ENCODE measurements at places on chromosomes 16 and 17. TPM values are rescaled to one million over a fixed set of nuclear protein-coding genes. Genes with fewer than 3 reads are reported as not detected.

TPSG1 gene
- total RNA-seq = not detected

ABCA10 gene
- total RNA-seq = 0.75 TPM

WNT9B gene
- total RNA-seq = not detected

ALOX15B gene
- total RNA-seq = 0.19 TPM

TBC1D3C gene
- not detected for total RNA-seq

ESRP2 gene
- under 0.01 TPM for total RNA-seq

TERF2IP gene
- 35.5 TPM for total RNA-seq

SLC35G3 gene
- total RNA-seq = not detected

ZNF624 gene
- total RNA-seq = 5.1 TPM

SULT1A3 gene
- 1.7 TPM for total RNA-seq

CDRT15L2 gene
- total RNA-seq = not detected

GLIS2 gene
- total RNA-seq = 1.8 TPM

ABCC11 gene
- total RNA-seq = 0.09 TPM

AOC3 gene
- under 0.01 TPM for total RNA-seq

CREBBP gene
- 21.9 TPM for total RNA-seq

TBX6 gene
- total RNA-seq = 0.09 TPM

PRR35 gene
- not detected for total RNA-seq

SLC16A6 gene
- 0.63 TPM for total RNA-seq

DRC7 gene
- 0.19 TPM for total RNA-seq

SLC6A2 gene
- not detected for total RNA-seq

CLDN7 gene
- total RNA-seq = 15.9 TPM

SEZ6 gene
- total RNA-seq = not detected

STAC2 gene
- total RNA-seq = not detected

SNF8 gene
- total RNA-seq = 106 TPM

Data from endothelial cell of coronary artery (primary cell).